ENCODE measurements at places on chromosomes 5 and 9.

GRCh38 chr5:138659121-138659520 lies 83.9 kb upstream of the HSPA9 start:
- no peak for DNase-seq

DNA sequence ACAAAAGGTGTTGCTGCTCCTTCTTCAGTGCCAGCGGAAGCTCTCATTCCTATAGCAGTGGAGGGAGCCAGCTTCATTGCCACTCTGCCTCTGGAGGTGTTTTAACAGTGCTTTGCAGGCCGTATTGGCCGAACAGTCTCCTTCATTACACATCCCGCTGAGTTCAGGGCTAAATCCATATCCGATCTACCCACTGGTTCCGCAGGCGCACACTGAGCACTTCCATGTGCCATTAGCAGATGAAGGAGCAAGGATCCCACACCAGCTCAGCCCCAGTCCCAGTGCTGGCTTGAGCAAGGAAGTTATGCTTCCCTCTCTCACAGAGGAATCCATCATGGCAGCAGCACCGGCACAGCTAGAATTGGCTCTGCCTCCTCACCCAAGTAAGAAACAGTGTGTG lies 121.2 kb upstream of the IRX2 start:
- DNase-seq, result no peak

DNA sequence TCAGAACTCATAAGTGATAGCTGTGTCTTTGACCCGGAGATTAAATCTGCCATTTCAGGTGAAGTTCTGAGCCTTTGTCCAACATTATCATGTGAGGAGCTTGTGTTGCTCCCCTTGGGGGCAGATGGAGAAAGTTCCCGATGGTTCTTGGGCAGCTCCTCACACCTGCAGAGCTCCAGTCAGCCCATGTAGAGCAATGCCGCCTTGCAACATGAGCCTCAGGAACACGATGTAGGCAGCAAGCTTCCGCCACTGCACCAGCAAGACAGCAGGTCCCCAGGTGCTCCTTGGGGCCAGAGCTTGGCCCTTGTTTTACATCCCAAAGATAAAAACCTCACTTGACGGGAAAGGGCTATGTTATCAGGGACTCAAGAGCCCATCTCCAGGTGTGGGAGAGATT lies 292.7 kb downstream of the IRX1 start:
- no peak for DNase-seq

DNA sequence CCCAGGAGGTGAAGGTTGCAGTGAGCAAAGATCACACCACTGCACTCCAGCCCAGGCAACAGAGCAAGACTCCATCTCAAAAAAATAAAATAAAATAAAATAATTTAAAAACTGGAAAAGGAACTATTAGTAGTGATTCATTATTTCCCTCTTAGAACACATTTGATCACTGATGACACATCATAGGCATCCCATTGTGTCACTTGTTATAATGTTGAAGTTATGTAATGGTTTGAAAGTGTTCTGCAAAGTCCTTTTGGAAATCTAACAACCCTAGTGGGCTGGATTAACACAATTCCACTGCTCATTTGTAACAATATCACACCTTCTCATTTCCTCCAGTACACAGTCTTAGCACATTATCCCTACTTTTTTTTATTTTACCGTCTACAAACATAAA lies 81.8 kb upstream of the LMNB1 start:
- DNase-seq, result no peak

- no peak for DNase-seq
These were observed 218.9 kb downstream of the CACNA1B start for GRCh38 chr9:138096519-138096845.

DNA sequence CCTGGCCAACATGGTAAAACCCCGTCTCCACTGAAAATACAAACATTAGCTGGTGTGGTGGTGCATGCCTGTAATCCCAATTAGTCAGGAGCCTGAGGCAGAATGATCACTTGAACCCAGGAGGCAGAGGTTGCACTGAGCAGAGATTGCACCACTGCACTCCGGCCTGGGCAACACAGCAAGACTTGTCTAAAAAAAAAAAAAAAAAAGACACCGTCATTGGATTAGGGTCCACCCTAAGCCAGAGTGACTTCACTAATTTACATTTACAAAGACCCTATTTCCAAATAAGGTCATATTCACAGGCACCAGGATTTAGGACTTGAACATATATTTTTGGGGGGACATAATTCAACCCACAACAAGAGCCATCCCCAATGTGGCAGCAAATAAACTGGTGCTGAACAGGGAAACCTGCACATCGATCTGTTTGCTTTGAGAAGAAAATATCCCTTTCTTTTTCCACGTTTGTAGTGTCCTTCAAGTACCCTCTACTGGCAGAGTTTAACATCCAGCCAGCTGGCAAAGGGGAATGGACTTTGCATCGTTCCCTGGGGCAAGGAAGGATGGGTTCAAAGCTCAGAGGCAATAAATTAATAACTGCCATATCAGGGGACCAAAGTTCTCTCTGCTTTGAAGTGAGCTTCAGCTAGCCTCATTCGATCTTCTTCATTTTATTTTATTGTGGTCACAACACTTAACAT lies 3.7 kb upstream of the DNAJC25 start:
- no peak for DNase-seq

DNA sequence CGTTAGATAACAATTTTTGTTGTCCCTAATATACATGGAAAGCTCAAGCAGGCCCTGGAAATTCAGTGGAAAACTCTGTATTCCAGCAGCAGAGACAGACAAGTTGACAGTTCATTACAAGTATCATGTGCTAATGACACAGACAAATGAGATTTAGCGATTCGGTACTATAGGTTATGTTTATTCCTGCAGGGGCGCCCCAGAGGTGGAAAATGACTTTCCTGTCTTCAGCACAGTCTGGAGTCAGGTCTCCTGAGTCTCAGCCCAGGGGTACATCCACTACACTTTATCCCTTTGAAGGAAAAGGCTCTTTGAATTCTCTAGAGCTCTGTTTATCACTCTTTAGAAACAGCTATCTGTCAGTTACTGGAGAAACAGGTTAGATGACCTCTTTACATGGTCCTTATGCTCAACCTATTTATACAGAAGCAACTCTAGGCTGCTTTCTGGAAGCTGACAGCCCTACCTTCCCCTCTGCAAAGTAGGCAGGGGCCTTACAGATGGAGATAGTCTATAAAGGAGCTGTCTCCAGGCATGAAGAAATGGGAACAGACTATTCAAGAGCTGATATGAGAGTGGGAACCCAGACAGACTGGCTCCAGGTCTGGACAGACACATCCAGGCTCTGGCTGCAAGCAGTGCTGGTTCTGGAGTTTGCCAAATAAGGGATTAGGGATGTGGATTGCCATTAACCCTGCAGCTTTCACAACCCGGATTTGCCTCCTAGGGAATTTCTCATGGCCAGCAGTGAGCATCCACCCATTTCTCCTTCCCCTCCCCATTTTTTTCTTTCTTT lies 7.2 kb upstream of the SLC31A2 start:
- DNase-seq, result no peak

DNA sequence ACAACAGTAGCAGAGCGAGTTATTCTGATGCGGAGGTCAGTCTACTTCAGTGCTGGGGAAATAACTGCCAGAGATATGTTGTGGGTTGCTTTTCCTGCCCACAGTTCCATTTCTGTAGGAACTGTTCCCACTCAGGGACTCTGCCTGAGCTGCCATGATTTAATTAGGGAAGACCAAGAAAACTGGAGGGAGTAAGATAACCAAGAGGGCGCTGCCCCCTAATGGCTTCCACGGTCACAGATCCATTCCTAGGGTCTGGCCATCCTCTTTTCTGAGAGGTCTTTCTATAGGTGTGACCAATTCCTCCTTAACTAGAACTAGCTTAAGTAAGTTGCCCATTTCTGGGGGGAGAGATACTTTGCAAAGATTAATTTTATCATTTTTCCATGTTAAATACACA lies 125.9 kb downstream of the APBA1 start:
- no peak for DNase-seq

DNA sequence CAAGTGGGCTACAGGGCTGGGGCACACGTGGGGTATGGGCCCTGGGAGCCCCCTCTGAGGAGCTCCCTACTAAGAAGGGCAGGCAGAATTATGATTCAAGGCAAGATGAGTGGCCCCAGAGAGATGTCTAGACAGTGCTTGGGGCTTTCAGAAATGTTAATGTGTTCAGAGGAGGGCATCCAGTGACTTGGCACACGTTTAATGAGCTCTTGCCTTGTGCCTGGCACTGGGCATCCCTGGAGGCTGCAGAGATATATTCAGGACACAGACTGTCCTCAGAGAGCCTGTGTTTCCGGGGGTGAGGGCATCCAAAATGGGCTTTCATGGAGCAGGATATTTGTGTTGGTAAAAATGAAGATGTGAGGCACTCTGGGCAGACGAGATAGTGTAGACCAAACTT lies 25.4 kb upstream of the DAB2IP start:
- DNase-seq, result no peak

DNA sequence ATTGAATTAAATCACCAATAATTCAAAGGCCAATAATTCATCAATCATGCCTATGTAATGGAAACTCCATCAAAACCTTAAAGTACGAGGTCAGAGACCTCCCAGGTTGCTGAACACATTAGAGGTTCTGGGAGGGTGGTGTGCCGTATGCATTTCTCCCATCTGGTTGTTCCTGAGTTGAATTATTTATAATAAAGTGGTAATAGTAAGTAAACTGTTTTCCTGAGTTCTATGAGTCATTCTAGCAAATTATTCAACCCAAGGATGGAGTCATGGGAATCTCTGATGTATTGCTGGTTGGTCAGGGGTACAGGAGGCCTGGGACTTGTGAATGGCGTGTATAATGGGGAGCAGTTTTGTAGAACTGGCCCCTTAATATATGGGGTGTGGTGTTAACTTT lies 191.7 kb downstream of the CARTPT start:
- DNase-seq, result no peak

GRCh38 chr5:97986069-97986468 lies 787.4 kb upstream of the RGMB start:
- DNase-seq, result no peak

DNA sequence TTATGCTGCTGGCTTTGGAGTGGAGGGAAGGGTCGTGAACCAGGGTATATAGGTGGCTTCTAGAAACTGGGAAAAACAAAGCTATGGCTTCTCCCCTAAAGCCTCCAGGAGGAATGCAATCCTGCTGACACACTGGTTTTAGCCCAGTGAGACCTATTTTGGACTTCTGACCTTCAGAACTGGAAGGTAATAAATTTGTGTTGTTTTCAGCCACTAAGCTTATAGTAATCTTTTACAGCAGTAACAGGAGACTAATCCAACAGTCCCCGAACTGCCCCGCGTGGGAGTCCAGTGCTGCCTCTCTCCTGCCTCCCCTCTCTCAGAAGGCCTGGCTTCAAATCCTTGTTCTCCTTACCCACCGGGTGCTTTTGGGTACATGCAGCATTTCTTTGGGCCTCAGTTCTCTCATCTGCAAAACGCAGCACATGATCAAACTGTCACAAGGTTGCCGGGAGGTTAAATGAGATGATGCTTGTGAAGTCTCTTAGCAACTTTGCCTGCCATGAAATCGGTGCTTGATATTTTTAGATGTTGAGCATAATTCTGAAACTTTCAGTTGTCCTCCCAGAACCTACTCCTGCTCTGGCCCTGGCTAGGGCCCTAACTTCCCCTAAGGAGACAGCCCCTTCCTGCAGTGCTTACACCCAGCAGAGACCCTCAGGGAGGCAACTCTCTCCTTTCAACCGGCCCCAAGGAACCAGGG lies 127.3 kb upstream of the BOD1 start:
- no peak for DNase-seq

- DNase-seq, result no peak
These were observed 92.3 kb downstream of the FSTL4 start for GRCh38 chr5:133520062-133520461.

DNA sequence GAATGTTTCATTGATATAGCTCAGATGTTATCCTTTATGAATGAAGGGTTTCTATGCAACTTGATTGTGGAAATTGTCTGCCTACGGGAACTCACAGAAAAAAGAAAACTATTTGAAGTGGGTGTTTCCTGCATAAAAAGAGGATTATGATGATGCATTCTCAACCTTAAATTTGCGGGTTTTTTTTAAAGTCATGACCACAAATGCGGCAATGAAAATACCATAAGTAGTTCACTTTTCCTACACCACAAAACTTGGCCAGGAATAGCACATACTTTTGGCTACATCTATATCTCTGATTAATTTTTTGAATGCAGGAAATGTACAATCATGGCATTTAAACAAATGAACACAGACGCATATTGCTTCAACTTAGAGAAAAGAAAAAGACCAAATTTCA lies 754.7 kb downstream of the DTWD2 start:
- DNase-seq, result no peak

DNA sequence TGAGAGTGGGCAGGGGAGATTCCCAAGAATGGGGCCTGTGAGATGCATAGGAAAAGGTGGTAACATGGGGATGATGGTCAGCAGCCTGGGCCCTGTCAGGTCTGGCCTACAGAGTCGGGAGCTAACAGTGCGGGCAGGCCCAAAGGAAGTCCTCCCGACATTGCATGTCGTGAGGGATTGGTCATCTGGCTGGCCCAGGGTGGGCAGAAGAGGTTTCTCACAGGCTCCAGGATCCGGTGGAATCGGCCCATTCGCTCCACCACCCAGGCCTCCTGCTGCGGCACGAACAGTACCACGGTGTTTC lies 514 bp downstream of the STOML2 start:
- no peak for DNase-seq

GRCh38 chr5:31049461-31049860 lies 144.0 kb upstream of the CDH6 start:
- no peak for DNase-seq

DNA sequence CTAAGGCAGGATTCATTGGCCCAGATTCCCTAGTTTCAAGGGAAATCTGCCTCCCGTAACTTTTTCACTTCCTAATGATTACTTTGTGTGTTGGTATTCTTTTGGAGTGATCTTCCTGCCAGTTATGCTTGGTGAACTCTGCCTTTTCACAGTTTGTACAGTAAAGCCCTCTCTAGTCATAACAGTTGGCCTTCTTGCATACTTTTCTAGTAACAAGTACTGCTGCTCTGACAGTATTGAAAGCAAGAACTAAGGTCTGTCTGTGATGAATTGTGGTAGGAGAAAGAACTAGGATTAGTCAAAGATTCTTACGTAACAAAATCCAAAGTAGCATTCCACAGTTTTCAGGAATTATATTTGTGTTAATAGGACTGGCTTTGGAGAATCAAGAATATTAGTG lies 1457.2 kb upstream of the WWC1 start:
- DNase-seq, result no peak

GRCh38 chr5:149597618-149598017 lies 16.3 kb downstream of the ARHGEF37 start:
- no peak for DNase-seq

DNA sequence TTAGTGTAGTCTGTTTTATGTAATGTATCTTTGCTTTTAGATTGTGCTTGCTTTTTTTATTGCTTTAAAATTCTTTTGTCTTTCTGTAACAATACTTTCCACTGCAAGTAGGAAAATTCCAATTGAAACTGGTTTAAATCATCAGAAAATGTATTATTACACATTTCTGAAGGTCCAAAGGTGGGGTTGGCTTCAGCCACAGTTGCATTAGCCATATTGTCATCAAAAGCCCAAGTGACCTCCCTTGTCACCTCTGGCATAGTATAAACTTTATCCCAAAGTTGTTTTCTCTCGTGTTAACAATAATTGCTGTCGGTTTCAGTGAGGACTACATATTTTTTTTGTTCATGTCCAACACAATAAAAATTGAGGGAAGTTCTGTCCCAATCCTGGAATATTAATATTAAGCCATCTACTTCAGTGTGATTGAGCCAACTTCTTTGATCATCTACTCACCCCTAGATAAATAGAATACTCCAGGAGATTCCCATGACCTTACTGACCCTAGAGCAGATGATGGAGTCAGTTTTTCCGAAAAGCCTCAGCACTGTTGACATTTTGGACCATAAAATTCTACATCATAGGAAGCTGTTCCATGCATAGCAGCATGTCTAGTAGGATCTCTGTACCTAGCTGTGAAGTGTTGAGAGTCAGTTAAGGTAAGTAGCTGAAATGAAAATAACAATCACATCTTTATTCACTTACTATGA lies 52.4 kb upstream of the MACIR start:
- no peak for DNase-seq
